T-helper 2 cell treated with Interferon-gamma antibody and Interleukin-4, amounts not matched to agents 5 μg/mL and 100 μg/mL, for 36 hours (primary cell): ENCODE measurements at places on chromosomes 13 and 19.

GRCh38 chr19:38657633-38658222, 10.3 kb downstream of the ACTN4 start:
- no peak for DNase-seq

DNA sequence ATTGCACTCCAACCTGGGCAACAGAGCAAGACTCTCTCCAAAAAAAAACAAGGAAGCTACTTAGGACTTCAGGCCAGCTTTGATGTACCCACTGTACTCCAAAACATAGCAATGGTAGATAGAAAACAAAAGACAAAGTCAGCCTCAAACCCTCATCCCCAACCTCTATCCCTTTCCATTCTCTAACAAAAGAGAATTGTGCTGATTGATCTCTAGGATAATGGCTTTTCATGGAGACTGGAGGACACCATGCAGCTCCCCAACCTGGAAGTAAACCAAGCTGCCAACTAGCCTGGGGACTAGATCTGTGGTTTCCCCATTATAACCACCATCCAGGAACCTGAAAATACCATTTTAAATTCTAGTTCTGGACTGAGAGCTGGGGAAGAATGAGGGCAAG, 4.3 kb upstream of the ZDHHC20 start:
- no peak for DNase-seq

DNA sequence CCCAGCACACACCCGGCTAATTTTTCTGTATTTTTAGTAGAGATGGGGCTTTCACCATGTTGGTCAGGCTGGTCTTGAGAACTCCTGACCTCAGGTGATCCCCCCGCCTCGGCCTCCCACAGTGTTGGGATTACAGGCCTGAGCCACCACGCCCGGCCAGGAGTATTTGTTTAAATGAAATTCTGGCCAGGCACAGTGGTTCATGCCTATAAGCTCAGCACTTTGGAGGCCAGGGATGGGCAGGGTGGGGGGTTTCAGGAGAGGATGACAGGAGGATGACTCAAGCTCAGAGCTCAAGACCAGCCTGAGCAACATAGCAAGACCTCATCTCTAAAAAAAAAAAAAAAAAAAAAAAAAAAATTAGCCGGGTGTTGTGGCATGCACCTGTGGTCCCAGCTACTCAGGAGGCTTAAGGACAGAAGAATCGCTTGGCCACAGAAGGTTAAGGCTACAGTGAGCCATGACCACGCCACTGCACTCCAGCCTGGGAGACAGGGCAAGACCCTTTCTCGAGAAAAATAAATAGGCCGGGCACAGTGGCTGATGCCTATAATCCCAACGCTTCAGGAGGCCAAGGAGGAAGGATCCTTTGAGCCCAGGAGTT, 8.2 kb upstream of the DHDH start:
- no peak for DNase-seq

GRCh38 chr19:41811036-41811435, 14.6 kb downstream of the CEACAM3 start:
- no peak for DNase-seq

DNA sequence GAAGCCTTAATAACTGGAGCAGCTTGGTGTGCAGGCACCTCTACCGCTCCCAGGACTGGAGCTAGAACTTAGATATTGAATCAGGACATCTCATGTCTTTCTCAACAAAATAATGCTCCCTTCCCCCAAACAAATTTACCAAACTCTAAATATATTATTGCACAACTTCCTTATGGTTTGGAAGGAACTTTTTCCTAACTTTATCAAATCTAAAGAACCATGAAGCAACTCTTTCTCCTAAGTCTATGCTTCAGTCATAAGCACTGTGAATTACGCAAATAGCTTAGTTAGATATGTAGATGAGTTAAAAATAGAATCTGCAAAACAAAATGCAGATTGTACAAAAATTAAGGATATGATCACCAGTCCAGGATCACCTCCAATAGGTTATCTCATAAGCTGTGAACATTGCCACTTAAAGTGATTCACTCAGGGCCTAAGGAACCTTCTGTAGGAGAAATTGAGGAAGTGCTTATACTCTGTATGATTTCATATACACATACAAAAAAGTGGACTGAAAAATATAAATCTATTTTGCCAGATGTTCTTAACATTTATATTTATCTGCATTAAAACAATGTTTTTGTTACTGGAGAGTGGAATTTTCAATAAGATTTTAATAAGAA, 20.4 kb upstream of the MAB21L1 start:
- no peak for DNase-seq

GRCh38 chr19:11566164-11566563, 7.1 kb upstream of the ELOF1 start:
- DNase-seq, result no peak

GRCh38 chr19:35869327-35870123, 1.2 kb downstream of the APLP1 start:
- DNase-seq, result peak; percentile 87

GRCh38 chr13:100566543-100566942, 22.0 kb downstream of the GGACT start:
- no peak for DNase-seq

GRCh38 chr13:50617134-50617721, 226.3 kb downstream of the DLEU7 start:
- no peak for DNase-seq

- peak; percentile 28 for DNase-seq
Observed at GRCh38 chr19:15107061-15108010, at the start of gene SYDE1. Gene SYDE1, plus strand, starts transcription at chr19:15107401. Its CDS starts 33 bp downstream, at chr19:15107434.

DNA sequence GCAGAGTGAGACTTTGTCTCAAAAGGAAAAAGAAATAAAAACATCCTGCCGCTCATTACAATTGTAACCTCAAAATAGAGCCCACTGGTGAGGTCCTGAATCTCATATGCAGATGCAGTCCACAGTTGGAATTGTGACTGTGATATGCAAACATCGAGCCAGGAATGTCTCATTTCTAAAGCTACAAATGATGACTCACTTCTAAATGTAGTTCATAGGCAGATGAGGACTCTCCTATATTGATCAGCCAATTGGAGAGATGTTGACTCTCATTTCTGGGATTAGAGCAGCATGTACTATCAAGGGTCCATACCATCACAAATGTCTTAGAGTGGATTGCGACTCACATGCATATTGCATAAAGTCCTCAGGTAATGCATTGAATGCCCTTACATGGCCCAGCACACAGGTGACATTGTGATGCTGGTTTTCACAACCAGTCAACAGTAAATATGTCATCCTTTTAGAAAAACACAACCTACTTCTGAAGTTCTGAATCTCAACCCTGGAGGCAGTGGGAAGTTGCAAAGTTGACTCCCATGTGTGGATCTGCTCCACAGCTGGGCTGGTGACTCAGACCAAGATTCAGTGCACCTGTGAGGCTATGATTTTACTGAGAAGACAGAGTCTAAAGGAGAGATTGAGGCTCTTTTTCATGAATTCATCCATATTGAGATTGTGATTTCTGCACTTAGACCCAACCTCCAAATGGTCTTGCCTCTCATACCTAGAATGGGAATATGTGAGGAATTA, 16.9 kb upstream of the ZNF254 start:
- no peak for DNase-seq

GRCh38 chr19:11111771-11112144, 22.5 kb downstream of the LDLR start:
- DNase-seq, result no peak

- DNase-seq, result no peak
Observed at GRCh38 chr13:74202129-74202813, 68.1 kb upstream of the KLF12 start.

DNA sequence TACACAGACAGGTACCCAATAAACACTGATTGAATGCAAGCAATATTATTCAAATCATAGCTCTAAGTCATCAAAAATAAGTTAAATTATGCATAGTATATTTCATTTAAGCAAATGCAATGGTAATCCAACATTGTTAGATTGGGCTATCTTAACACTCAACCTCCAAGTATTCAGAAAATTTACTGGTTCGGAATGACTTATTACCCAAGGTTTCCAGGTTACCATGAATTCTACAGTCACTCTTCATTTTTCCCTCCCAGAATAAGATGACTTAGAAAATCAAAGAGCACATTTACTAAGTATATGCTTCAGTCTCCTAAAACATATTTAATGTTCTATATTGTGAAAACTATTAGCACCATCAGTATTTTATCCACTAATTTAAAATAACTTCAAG, 6.0 kb downstream of the UBL3 start:
- DNase-seq, result no peak

DNA sequence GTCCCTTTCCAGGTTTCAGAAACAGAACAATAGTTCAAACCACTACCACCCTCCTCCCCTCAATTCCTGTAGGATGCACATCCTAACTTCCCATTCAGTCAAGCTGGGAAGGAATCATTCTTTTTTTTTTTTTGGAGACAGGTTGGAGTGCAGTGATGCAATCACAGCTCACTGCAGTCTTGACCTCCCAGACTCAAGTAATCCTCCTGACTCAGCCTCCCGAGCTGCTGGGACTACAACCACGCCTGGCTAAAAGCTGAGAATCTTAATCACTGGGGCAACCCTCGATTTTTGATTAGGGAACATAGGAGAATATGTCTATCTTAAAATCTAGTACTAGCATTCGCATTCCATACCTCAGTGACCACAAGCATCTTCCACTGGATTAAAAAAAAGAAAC, 146.2 kb downstream of the ABCC4 start:
- no peak for DNase-seq

DNA sequence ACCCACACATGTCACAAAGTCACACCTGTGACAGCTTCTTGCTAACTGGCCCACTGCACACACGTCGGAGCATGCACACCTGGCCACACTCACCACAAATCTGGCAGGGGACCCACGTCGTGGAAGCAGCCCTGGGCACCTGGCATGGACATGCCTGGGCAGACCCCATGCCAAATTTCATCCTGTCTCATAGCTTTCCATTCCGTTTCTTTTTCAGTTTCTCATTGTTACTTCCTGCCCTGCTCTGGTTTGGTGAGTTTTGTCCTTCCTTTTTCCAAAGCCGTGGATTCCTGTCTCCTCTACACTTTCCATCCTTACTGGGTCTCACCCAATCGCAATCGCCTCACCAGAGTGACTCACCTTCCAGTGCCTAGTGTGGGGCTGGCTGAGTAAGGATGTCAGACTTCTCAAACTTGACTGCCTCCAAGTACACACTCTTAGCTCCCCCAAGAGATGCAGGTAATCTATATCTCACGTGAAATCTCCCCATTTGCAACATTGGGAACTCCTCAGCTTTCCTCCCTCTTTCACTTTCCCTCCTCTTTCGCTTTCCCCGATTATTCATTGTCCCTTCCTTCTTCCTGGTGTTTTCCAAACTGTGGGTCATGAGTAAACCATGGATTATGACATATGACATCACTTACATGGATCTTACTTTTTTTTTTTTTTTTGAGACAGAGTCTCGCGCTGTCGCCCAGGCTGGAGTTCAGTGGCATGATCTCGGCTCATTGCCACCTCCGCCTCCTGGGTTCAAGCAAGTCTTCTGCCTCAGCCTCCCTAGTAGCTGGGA, 1.6 kb upstream of the BBC3 start:
- DNase-seq, result peak; percentile 31

- DNase-seq, result no peak
Observed at GRCh38 chr13:53214433-53214832, 185.8 kb downstream of the OLFM4 start.

GRCh38 chr19:28305513-28305912, 907.4 kb downstream of the UQCRFS1 start:
- no peak for DNase-seq

DNA sequence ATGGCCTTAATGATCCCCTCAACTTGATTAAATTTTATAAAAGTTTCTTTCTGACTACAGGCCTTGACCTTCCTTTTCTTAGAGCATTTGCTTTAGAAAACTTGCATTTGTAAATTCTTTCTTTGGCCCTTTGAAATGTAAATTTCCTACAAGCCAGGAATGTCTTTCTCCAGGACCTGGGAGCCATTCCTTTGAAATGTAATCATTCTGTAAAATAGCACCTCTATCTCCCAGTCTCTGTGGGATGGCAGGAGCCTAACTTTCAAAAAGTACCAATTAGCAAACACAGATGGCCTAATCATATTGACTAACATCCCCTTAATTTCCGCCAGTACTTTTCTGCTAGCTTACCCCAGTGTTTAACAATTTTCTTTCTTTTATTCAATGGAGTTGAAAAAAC, 1394.2 kb upstream of the ATXN8OS start:
- DNase-seq, result no peak

DNA sequence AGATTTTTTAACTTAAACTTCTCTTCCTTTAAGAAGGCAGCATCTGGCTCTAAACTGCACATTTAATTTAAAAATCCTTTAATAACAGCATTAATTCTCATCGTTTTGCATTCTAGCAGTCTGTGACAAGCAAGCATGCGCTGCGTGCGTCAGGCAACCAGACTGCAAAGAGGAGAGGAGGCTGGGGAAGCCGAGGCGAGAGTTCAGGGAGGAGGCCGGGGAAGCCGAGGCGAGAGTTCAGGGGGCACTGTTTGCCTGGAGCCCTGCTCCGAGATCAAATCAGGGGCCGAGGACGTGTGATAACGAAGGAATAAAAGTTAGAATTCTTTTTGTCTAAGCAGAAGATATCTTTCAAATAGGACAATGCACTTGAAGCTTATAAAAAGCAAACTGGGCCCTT, 435.7 kb downstream of the EFNB2 start:
- DNase-seq, result no peak

DNA sequence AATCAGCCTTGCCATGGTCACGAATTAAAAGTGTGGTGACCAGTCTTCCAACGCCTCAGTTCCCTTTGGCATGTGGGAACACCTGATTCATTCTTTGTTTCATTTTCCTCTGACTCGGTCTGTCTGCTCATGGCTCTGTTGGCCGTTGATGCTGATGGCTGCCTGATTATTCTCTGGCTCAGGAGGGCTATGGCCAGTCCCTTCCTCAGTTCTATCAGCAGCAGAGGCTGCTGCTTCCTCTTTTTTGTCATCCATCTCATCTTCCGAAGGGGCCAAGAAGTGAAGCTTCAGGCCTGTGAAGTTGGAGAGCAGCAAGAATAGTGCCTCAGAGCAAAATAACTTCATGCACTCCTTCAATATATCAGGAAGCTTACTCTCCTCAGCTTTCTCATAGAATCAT, 9.5 kb upstream of the MLNR start:
- DNase-seq, result no peak

- DNase-seq, result no peak
Observed at GRCh38 chr13:112997188-112998130, 28.4 kb downstream of the MCF2L start.

- DNase-seq, result no peak
Observed at GRCh38 chr13:113905942-113906341, 42.1 kb upstream of the GAS6 start.

DNA sequence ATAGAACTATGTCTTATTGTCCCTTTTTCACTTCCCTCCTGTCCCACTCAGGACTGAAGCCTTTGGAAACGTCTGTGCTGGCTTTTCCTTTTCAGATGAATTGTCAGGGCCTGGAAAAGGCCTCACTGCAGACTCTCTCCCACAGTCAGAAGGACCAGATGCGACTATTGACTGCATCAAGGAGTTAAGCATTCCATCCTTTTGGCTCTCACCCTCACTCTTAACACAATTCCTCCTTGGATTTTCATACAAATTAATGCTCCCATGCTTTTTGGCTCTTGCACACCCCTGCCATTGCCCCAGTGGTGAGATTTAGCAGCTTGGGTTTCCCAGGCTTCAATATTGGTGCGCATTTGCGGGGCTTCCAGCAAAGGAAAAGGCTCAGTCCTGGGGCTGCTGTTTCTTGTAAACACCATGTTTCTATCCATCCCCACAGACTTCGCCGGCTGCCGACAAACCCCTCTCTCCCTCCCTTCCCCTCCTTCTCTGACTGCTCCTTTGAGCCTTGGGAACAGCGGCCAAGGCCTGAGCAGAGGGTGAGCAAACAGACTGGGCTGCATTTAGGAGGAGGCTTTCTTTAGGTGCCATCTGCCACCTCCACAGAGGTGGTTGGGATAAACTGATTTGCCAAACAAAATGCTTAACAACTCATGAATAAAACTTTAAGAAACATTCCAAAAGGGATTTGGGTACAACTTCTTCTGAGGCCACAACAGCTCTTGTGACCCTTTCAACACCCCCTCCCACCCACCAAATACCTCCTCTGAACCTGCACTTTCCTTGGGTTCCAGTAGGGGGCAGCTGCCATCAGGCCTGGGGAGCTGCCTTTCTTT, 48.6 kb upstream of the PCDH8 start:
- no peak for DNase-seq
